ENCODE measurements at places on chromosomes 2 and 18.

DNA sequence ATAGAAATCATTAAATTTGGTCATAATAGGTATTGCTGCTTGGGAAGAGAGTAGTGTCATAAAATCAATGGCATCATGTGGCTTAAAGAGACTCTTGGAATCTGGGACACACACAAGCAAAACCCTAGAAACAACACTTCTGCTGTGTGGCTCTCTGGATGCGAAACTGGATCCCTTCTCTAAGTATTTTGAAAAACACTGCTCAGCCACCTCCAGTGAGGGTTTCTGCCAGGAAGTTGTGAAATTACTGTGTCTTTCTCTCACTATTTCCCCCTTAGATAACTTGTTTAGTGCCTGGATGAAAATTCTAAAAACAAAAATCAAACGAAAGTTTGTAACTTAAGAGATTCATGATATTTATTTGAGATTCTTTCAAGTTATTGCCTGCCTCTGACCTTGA lies 163.8 kb downstream of the RHBDD1 start:
- no peak for DNase-seq

DNA sequence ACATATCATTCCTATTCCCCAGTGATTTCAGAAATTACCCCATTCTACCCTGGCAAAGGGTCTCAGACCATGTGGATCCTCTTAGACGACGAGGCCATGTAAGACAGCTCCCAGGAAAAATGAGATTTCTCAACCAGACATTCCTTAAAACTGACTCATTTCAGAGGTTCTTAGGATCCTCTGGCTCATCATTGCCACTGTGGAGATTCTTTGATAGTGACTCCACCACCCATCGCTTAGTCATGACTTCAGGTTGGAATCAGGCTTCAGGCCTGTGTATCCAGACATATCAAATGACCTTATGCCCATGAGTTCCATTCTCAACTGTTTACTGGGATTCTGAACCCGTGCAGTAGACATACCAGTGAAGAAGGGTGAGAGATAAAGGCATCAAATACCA lies 245.6 kb upstream of the TCF4 start:
- peak; percentile 65 for DNase-seq

DNA sequence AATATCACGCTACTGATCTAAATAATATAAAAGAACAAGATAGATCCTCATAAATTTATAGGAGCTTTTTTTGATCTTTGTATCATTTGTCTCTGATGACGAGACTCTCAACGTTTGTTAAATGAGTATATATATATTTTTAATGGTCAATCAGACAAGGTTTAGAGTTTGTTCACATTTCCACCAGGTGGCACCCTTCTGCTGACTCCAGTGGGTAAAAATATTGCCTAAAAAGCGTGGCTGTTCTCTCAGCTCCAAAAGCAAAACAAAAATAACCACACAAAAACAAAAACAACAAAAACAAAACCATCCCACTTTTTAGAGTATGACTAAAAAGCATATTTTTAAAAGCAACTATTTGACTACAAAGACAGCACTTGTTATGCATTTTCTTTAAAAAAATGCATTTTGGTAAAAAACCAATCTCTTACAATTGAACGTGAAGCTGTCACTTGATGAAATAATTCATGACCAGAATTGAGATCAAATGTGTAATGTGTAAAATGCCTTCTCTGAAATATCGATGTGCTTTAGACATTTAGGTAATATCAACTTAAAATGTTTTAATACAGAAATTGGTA lies 723.2 kb downstream of the DPP10 start:
- DNase-seq = no peak

GRCh38 chr2:235672720-235673119 lies 178.9 kb downstream of the AGAP1 start:
- DNase-seq = no peak

- no peak for DNase-seq
These were observed 539.4 kb upstream of the ID2 start for GRCh38 chr2:8142461-8142860.

GRCh38 chr2:70160545-70160944 lies 30.3 kb downstream of the C2orf42 start:
- DNase-seq = no peak

- DNase-seq = no peak
These were observed 90.7 kb downstream of the DPP4 start for GRCh38 chr2:161983331-161983651.

DNA sequence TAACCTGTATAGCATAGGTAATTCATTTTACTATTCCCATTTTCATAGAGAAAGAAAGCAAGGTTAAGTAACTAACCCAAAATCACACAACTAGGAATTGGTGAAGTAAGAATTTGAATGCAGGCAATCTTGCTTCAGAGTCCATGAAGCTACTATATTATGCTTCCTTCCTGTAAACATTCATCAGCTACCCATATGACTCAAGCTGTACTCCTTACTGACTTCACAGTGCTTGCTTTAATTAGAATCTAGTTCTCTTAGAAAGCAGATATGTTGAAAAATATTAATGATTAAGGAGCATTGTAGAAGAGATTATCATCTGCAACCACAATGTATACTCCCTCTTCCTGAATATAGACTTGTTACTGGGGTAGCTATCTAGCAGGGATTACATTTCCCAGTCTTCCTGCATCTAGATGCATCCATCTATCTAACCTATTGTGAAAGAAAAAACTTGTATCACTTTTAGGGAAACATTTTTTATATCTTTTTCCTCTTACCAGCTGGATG lies 961.6 kb upstream of the CHAC2 start:
- DNase-seq = no peak

GRCh38 chr2:159000072-159000471 lies 31.6 kb downstream of the TANC1 start:
- DNase-seq = no peak
